ENCODE measurements at places on chromosomes 5 and 9.

- DNase-seq, result no peak
Measured at GRCh38 chr9:119304555-119304954, 64.7 kb downstream of the BRINP1 start.

GRCh38 chr5:133611357-133612248 is 738 bp downstream of the FSTL4 start:
- no peak for DNase-seq

DNA sequence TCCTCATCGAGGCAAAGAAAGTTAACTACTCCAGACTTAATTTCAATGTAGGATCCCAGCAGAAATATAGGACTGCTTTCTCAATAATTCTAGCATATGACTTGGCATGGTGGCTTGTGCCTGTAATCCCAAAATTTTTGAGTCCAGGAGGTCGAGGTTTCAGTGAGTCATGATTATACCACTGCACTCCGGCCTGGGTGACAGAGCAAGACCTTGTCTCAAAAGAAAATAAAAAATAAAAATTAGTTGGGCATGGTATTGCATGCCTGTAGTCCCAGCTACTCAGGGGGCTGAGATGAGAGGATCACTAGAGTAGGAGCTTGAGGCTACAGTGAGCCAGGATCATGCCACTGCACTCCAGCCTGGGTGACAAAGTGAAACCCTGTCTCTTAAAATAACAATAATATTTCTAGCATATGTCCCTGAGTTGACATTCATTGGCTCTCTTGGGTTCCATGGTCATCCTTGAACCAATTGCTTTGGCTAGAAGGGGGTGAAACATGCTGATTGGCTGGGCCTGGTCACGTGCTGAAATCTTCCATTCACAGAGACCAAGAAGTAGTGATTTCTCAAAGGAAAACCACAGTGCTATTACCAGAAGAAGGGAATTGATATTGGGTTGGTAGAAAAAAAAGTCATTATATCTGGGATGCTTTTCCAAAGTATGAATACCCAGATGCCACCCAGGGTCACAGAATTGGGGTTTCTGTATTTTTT is 31.6 kb upstream of the GARNL3 start:
- DNase-seq, result no peak

DNA sequence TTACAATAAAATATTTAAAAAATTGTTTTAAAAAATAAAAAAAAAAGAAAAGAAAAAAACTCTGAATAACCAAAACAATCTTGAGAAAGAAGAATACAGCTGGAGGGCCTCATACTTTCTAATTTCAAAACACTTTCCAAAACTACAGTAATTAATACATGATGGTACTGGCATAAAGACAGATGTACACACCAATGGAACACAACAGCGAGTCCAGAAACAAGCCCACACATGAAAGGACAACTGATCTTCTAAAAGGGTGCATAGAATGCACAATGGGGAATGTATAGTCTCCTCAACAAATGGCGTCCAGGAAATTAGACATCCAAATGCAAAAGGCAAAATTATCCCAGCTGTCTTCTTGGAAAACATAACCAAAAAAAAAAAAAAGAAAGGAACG is 99.6 kb downstream of the LURAP1L start:
- no peak for DNase-seq

DNA sequence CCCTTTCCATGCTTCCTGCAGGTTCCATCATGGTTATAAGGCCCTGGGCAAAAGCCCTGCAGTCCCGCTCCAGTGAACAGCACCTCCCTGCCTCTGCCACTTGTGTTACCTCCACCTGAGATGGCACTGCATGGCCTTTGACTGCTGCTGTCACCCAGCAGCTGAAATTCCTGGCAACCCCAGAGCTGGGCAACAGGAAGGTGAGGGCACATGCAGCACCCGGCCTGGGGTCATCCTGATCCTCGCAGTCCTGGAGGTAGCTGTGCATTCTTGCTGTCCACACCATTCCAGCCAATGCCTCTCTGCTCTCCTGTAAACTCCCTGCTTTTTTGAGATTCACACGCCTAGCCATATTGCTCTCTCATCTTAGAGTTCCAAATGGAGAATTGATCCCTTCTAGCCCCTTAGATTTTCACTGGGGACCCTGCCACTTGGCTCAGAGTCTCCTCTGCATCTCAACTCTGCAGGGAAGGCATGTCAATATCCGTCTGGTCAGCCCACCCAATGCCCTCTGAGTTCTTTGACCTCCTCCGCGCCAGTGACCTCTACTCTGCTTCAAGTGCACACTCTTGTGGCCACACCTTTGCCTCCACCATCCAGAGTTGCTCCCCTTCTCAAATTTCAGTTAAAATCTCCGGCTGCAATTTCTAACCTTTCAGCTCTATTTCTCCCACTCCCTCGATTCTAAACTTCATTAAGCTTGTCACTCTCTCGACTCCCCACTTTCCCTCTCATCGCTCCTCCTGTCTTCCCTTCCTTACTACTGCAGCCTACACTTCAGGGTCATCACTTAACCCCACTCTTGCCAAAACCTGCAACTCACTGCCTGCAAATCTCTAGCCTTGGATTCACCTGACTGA is 93.4 kb downstream of the ANKH start:
- no peak for DNase-seq

GRCh38 chr9:134055981-134056461 is 11.8 kb downstream of the BRD3 start:
- no peak for DNase-seq

DNA sequence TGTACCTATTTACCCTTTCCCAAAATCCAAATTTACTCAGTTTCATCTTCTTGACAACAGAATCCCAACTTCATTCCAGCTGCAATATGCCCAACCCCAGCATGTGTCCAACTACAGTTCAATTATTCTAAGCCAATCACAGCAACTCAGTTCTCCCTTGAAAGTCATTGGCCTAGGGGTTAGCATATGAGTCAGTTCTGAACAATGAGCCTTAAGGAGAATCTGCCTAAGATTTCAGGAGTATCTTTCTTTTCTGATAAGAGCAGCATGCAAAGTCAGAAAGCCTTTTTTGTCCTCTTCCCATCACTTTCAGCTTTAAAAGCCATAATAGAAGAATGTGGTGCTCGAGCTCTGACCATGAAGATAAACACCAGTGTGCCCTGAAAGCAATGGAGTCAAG is 44.4 kb upstream of the RASGRF2 start:
- no peak for DNase-seq

DNA sequence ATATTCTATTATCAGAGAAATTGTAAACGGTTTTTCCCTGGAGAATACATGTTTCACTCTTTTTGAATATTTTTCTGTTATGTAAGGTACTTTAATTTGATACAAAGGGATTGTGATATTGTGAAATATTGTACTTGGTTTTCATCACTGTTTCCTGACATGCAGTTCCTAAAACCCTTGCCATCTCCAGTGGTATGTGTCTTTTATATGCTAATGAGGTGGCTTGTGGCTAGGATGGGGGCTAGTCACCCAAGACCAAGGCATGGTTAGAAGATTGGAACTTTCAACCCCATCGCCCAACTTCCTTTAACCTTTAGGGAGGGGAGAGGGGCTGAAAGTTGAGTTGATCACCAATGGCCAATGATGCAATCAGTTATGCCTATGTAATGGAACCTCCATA is 160.6 kb downstream of the TAF11L14 start:
- DNase-seq, result no peak

- DNase-seq, result no peak
Measured at GRCh38 chr9:133916159-133916541, 76.0 kb downstream of the VAV2 start.
